ENCODE measurements at places on chromosomes 11 and 22.

- no peak for DNase-seq
Observed at GRCh38 chr22:30185129-30185528, 61.4 kb downstream of the LIF start.

- no peak for DNase-seq
Observed at GRCh38 chr11:126619516-126619915, 264.0 kb downstream of the ST3GAL4 start.

GRCh38 chr22:42670921-42671709 lies 21.9 kb upstream of the CYB5R3 start:
- DNase-seq, result no peak

DNA sequence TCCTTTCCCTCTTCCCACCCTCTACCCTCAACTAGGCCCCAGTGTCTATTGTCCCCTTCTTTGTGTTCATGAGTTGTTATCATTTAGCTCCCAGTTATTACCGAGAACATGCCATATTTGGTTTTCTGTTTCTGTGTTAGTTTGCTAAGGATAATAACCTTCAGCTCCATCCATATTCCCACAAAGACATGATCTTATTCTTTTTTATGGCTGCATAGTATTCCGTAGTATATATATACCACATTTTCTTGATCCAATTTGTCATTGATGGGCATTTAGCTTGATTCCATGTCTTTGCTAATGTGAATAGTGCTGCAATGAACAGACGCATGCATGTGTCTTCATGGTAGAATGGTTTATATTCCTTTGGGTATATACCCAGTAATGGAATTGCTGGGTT lies 17.8 kb downstream of the C11orf71 start:
- no peak for DNase-seq

DNA sequence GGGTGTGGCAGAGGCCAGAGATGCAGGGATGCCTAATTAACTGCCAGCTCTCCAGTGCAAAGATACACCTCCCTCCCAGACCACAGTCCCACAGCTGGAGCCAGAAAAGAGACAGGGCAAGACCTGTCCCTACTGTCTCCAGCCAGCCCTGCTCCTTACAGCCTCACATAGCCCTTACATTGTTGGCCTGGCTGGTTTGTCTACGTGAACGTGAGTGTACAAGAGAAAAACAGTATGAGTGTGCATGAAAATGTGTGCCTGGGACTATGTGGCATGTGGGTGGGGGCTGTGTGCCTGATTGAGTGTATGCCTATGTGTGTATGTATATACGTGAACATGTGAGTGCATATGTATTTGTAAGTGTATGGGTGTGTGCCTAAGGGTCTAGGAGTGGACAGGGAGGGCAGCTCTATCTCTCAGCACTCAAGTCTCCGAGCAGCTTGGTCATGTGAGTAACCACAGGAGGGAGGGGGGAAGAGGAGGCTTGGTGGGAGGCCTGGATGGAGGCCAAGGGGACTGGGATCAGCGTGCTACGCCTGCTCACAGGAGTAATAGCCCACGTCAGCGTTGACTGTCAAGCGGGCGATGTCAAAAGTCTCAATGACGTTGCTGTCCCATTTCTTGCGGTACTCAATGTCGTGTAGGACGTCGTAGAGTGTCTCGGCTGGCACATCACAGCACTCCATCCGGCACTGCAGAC lies 6.6 kb upstream of the ARAP1 start:
- no peak for DNase-seq
